Hematopoietic multipotent progenitor cell treated with erythropoietin and hydrocortisone succinate and interleukin-3 and kit ligand, for 17 days (in vitro differentiated cells): ENCODE measurements at places on chromosomes 6 and 20.

GRCh38 chr6:137903274-137903932 lies 36.3 kb downstream of the TNFAIP3 start:
- no peak for DNase-seq

DNA sequence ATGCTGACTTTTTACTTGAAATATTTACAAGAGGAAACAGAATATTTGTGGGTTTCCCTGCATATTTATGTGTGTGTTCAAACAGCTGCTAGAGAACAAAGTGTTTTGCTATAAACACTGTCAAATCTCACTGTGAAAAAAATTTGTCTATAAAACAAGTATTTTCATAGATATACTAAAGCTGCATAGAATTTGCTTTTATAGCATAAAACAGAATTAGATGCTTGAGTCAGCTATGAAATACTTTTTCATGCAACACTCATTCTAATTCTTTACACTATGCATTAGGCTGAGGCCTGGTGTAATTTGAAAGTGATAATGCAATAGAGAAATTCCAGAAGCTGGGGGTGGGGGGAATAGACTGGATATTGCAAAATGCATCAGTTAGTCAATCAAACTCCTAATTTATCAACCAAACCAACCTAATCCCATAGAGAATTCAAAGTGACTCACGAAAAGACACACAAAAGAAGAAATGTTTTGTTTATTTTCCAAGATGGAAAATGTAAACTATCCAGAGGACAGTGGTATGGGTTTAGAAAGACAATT lies 148.2 kb downstream of the LAMA2 start:
- no peak for DNase-seq

DNA sequence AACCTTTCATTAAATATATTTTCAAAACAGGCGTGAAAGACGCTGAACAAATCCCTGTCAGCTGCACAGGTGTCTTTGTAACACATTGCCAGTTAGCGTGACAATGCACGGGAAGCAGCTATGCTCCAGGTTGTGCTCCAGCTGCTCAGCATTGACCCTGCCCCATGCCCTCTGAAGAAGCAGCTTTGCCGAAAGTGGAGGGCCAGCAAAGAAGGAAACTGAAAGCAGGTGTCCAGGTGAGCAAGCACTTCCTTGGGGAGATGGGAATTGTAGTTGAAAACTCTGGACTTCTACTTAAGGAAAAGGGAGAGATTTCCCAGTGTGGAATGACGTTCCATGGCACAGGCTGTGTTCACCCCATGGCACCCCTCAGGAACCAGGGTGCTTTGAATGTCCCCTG lies 125.7 kb downstream of the TTLL2 start:
- no peak for DNase-seq

- DNase-seq: no peak
Observed at GRCh38 chr6:46849361-46849690, 56.1 kb downstream of the MEP1A start.

GRCh38 chr20:63008541-63009044 lies 1.8 kb upstream of the BHLHE23 start:
- no peak for DNase-seq

DNA sequence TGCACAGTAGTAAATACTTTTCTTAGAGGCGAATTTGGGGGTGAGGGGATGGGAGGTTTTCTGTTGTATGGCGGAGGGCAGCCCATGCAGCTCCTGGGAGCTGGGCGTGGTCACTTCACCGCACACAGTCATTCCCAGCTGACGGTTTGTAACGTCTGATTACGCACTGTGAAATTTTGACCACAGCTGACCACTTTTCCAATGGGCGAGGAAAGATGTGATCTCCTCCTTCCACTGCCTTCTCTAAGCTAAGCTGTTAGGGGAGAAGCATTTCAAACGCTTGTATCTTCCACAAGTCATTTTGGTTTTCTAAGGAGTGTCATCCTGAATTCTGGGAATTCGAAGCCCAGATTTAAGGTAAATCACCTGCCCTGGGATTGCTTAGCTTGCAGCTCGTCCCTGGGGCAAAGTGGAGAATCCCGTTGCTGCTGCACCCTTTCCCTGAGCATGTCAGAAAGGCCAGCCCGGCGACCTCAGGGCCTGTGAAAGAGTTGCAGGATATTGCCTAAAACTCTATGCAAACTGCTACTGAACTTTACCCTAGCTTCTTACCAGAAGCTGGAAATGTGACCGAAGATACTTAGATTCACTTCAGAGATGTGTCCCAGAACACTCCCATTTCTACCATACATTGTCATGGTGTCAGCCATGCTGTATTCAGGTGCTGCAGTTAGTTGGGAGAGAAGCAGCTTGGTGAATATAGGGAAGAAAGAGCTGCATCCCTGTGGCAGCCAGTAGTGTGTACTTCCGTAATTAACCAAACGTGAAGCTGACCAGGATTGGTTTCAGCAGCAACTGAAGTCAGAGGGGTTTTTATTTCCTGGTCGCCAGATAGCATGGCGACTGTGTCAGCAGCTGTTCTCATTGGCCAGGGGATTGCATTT lies 58.9 kb downstream of the RREB1 start:
- peak; percentile 55 for DNase-seq

DNA sequence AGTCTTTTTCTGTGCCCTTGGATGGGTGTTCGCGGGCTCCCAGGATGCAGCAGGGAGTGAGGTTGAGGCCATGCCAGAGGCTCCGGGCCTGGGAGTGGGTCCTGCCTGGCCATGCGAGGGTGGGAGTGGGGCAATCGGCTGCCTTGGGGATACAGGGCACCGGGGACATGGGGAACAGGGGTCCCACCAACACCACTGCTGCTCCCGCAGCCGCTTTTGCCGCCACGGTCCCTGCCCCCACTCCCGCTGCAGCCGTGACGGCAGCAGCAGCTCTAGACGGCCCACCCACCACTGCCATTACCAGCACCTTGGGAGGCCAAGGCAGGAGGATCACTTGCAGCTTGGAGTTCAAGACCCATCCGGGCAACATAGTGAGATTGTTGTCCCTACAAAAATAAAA lies 35.3 kb upstream of the FAM50B start:
- no peak for DNase-seq

GRCh38 chr6:112468359-112468758 lies 121.2 kb downstream of the RFPL4B start:
- no peak for DNase-seq

GRCh38 chr6:25042036-25042521 lies 106.3 kb upstream of the RIPOR2 start:
- peak; percentile 25 for DNase-seq

DNA sequence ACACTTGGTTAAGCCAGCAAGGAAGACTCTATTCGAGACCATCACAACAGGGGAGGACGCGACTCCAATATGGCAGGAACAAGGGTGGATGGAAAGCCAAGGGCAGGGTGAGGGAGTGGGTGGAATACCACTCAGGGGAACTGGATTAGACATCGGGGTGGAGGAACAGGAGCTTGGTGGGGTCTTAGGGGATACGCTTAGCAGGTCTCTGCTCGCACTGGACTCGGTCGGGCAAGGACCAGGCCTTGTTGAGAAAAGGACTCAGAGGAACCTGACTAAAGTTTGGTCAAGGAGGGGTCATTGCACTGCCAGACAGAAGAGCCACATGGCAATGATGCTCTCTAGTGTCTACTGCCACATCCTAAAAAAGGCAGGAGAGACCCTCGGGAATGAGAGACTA lies 10.5 kb downstream of the DUSP22 start:
- DNase-seq: no peak

GRCh38 chr6:106802139-106802538 lies 172.4 kb downstream of the CD24 start:
- DNase-seq: no peak

- no peak for DNase-seq
Observed at GRCh38 chr6:17035257-17036064, 66.4 kb upstream of the STMND1 start.

DNA sequence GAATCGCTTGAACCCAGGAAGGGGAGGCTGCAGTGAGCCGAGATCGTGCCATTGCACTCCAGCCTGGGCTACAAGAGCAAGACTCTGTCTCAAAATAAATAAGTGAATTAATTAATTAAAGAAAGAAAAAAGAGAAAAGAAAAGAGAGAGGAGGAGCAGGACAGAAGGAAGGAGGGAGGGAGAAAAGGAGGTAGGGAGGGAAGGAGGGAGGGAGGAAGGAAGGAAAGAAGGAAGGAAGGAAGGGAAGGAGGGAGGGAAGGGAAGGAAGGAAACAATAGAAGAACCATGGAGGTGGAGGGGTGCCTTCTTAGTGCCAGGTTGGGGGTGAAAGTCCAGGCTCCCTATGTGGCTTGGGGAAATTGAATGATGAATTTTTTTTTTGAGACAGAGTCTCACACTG lies 6.5 kb upstream of the AHCY start:
- DNase-seq: no peak

DNA sequence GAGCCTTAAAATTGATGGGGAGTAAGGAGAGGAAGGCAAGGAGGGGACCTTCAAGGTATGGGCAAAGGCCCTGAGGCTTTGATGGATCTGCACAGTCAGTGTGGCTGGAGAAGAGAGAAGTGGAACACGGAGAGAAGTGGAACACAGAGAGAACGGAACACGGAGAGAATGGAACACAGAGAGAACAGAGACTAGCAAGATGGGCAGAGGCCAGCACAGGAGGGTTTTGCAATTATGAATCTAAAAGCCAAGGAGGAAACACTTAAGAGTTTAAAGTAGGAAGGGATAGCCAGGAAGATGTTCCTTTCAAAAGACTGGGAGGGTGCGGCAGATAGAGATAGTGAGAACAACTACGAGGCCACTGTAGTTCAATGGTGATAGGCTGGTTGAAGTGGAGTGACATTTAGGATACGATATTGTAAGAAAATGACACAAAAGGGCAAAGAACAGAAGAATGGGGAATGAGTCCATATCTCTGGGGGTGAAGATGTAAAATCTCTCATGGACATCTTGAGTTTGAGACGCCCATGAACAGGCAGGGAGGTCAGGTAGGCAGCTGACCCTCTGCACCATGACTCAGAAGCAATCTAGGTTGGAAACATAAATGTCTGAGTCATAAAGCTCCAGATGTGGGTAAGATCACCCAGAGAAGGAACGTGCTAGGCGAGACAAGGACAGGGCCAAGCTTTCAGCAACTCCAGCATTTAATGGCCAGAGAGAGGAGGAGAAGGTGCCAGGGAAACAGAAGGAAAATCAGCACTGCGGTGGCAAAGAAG lies 25.4 kb downstream of the ZMYND8 start:
- peak; percentile 83 for DNase-seq

- no peak for DNase-seq
Observed at GRCh38 chr6:127352524-127352923, 9.1 kb upstream of the ECHDC1 start.

DNA sequence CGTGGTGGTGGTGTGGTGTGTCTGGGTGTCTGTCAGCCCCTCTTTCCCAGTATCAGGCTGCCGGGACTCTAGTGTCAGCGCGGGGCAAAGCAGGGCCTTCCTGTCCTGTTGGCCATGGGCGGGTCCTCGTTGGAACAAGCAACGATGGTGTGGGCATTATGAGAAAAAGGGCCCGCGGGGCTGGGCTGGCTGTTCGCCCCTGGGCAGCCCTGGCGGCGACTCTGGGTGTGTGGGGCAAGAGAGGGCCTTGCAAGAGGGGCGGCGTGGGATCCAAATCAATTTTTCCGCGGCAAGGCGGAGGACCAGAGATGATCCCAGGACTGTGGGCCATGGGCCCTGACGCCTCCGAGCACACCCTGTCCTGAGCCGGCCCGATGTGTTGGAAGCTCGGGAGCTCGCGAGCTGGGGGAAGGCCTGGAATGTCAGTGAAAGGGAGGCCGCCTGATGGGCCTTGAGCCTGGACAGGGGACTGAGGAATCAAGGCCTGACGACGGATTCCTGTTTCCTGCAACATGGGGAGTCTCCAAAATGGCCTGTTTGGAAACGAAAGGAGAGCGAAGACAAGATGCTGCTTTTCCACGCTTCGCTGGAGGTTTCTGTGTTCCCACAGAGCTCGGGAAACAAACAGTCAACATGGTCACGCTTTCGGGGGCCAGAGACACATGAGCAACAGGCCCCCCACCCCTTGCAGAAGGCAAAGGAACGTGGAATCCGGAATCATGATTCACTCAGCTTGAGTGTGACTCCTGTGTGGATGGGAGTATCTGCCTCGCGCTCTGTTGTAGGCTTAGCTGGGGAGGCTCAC lies 364.7 kb upstream of the DEFB115 start:
- no peak for DNase-seq
